ENCODE measurements at places on chromosomes 1 and 21.
A peak's percentile ranks its signal among the peaks of the same experiment; 100 is the strongest.

GRCh38 chr1:203187689-203188264 lies 1.3 kb upstream of the CHI3L1 start:
- no peak for DNase-seq

- no peak for DNase-seq
These were observed 63.5 kb downstream of the ETS2 start for GRCh38 chr21:38869196-38869595.

DNA sequence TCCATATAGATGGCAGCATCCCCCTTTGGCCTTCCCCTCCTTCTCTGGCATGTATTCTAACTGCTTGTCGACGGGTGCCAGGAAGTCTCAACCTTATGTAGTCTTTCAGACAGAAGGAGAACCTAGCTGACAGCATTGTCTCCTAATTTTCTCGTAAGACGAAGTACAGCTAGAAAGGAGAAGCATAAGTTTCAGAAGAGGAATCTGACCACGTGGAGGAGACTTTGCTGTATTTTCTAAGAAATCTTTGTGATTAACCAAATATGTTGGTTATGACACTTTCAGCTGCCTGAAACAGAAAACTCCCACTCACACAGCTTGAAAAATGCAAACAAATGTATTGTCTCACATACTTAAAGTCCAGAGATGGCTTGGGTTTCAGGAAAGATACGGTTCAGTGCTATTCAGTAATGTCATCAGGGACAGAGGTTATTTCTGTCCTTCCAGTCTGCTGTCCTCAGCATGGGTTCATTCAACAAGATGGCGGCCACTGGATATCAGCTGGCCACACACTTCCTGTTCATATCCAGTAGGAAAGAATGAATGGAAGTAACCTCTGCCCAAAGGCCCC lies 109.5 kb upstream of the ZNF648 start:
- no peak for DNase-seq

DNA sequence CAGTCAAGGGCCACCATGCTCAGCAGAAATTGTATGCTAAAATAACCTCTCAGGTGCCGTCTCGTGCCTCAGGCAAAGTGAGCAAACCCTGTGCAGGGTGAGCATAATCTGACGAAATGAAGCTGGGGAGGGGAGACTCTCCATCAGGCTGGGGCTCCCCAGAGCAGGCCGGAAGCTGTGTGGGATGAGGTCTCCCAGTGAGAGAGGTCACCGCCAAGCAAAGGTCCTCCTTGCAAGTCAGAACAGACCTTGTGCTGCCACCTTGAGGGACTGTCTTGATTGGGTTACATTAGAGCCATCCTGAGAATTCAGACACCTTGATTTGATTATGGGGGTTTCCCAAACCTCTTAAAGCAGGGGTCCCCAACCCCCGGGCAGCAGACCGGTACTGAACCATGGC lies 64.2 kb downstream of the ZNF684 start:
- no peak for DNase-seq

DNA sequence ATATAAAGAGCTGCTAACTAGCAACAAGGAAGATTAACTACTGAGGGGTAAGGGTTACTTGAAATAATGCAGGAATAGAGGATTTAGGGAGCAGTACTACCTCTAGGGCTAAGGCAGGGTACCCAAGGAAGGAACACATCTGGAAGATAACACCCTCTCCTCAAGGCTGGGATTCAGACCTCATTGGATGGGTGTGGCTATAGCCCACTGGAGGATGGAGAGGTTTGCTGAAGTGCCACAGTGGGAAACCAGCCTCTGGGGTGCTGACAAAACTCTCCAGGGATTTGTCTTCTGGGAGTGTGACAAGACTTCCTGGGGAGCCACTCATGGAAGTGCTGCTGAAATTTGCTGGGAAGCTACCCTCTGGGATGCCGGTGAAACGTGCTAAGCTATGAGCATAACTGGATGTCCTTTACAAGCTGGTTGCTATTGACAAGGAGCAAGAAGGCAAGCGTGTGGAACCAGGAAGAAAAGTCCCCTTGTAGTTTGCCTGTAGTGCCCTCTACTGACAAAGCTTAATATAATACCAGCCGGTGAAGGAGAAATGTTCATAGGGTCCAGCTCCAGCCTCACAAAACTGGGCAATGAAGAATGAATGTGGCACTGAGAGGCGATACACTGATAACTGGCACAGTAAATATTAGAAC lies 122.8 kb upstream of the USP24 start:
- DNase-seq: peak; percentile 19

DNA sequence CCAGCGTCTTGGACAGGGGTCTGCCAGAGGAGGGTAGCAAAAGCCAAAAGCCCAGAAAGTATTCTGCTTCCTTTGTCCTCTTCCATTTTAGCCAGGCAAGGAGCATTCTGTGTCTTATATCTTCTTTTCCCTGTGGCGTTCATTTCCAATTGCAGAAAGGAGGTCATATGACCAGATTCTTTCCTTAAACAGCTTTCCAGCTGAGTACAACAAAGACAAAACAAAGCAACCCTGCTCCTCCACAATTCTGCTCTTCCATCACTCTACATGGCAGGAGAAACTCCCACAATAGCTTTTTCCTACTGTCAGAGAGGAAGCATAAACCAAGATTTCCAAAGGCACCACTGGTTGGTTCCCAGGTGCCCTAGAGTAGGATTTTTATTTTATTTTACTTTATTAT lies 19.7 kb downstream of the ENSA start:
- DNase-seq: no peak

- DNase-seq: no peak
These were observed 49.8 kb downstream of the DHX9 start for GRCh38 chr1:182888736-182889531.

- no peak for DNase-seq
These were observed 24.2 kb downstream of the ZBTB18 start for GRCh38 chr1:244075247-244075722.

- no peak for DNase-seq
These were observed 70.2 kb downstream of the FOXD2 start for GRCh38 chr1:47507881-47508701.

GRCh38 chr21:45550522-45551210 lies 8.4 kb upstream of the SLC19A1 start:
- no peak for DNase-seq

DNA sequence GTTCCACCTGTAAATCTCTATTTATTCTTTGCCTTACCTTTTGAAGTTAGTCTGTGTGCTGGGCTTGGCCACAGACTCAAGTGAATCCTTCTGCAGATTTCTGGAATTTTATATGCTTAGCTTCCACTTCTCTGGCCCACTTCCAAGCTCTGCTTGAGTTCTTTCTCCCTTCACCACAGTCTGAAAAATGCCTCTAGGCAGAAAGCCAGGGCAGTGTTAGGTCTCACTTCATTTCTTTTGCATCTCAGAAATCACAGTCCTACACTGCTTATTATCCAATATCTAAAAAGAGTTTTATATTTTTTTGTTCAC lies 48.9 kb downstream of the INKA2 start:
- no peak for DNase-seq

DNA sequence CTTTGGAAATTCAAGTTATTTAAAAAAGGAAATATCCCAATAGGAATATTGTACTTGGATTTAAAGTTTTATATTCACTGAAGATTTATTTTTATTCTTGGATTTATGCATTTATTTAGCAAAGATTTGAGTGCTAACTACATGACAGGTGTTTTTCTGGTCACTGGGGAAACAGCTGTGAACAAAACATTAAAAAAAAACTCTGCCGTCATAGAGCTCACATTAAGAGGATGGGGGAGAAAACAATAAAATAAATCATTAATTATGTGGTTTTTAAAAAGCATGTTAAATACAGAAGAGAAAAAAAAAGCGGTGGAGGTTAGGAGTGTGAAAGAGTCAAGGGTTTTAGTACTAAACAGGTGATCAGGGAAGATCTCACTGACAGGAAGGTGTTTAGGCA lies 149.9 kb downstream of the GALNT2 start:
- DNase-seq: no peak

DNA sequence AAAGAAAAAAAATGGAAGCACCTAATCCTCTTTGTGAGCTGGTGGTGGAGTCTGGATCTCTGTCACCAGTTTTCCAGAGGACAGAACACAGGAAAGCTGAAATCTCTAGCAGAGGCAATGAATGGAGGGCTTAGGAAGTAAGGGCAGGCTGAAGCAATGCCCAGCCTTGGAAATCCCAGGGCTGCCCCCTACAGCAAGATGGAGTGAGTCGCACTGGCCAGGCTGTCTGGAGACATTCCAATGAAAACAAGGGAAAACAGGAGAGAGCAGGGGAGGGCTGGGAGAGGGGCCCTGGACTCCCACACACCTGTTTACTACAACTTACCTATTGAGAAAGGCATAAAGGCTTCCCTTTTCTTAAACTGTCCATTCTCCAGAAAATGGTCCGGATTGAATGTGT lies 25.9 kb downstream of the CYP2J2 start:
- peak; percentile 5 for DNase-seq
